ENCODE measurements at places on chromosomes 13 and 19. TPM values are rescaled to one million over a fixed set of nuclear protein-coding genes. Genes with fewer than 3 reads are reported as not detected.
A peak's percentile ranks its signal among the peaks of the same experiment; 100 is the strongest.

GRCh38 chr19:56838024-56838908 is 2.3 kb downstream of the PEG3 start:
- DNase-seq: peak; percentile 24

GRCh38 chr19:7830272-7830771 is 304 bp downstream of the EVI5L start:
- no peak for DNase-seq

GRCh38 chr13:32316501-32316900 is 1.2 kb downstream of the BRCA2 start:
- no peak for DNase-seq

GRCh38 chr13:41471785-41472184 is 14.4 kb downstream of the RGCC start:
- DNase-seq: no peak

DNA sequence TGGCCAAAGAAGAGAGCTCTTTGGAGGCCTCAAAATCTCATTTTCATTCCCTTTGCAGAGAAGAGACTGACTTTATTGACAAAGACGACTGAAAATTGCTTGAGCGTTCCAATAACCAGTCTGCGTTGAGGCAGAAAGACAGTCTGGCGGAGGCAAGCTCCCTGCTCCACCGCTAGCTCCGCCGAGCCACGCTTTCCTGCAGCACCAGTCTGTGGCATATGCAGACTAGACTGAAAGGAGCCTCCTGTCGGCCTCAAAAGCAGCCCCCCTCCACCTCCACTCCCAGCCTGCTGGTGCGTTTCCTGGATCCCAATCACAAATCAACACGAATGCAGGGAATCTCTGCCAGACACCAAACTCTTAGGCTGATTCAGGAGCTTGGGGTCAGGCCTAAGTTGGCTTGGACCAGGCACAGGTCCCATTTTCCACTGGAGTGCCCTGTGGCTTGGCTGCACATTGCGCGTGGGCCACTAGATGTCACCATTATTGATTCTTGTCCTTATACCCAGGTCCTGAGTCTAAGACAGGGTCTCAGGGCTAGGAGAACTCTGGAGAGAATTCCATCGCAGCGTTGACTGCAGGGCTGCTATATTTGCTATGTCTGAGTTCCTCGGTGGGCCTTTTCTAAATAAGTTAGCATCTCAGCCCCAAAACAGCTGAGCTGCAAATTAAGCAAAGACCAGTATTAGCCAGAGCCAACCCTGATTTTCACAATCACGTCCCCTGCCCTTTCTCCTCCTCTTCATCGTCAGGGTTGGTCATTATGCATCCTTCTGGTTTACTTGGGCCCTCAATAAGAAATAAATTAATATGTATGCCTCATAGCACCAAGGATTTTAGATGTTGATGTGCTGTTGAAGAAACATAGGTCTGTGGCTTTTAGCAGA is 5.2 kb upstream of the ZNF507 start:
- DNase-seq: peak; percentile 37

DNA sequence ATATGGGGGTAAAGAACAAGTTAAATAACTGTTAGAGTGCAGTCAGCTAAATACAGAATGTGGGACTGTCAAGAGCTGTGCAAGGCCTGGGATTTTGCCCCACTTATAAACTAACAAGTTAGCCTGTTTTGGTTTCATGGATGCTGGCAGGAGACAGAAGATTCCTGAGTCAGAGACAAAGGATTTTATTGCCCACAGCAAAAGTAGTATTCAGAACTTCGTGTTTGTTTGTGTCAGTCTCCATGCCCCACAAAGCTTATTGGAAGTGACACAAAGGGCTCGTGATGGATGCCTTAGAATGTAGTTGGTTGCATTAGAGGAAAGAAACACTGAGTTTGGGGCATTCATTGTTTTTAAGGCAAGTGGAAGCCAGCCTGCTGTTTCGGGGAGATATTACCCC is 22.2 kb upstream of the SPRYD7 start:
- DNase-seq: no peak

DNA sequence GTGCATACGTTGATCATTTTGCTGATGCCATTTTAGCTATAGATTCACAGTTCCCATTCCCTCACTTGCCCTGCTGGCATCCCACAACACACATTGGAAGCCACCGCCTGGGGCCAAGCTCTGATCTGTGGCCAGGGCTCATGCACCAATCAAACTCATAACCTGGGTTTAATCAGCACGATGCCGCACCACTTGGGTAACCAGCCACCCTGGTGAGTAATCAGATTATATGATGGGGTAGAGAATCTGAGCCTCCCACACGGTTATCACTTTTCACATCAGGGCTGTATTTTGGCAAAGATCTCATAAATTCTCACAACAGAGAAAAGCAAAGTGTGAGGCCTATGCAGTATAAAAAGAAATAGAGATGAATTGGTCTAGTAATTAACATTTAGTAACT is 66.0 kb upstream of the TNFRSF19 start:
- no peak for DNase-seq

GRCh38 chr19:34336781-34337271 is 28.2 kb upstream of the GPI start:
- no peak for DNase-seq

- no peak for DNase-seq
These were observed 155.0 kb upstream of the SOX1 start for GRCh38 chr13:111911754-111912452.

DNA sequence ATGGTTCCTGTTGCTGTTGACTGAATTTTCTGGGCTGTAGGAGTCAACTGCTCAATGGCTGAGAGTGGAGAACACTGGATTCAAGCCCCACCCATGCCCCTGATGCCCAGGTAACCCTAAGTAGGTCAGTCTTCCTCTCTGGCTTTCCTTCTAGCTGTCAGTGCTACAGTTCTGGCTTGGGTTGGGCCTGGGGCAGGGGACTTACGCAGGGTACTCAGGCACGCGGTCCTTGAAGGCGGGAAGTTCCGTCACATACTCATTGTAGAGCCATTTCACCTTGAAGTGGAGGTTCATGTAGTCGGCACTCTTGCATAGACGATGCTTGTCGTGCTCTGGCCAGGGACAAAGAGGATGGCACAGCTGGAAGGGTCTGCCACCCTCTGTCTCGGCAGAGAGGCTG is 55.6 kb downstream of the UNC13A start:
- DNase-seq: no peak

- no peak for DNase-seq
These were observed 403.8 kb upstream of the PRR20A start for GRCh38 chr13:56736966-56737365.

- DNase-seq: no peak
These were observed 37.9 kb upstream of the SEMA6B start for GRCh38 chr19:4597278-4597974.

The CEACAM20 gene
- total RNA-seq: not detected

The SIGLECL1 gene
- total RNA-seq: not detected

The ZNF793 gene
- total RNA-seq: 3.9 TPM

The CYP2A6 gene
- total RNA-seq: 0.27 TPM

The C3 gene
- 0.64 TPM for total RNA-seq

The SPTBN4 gene
- total RNA-seq: 1.1 TPM

The CNN1 gene
- not detected for total RNA-seq

The ANO8 gene
- total RNA-seq: 2.7 TPM

The LILRB3 gene
- not detected for total RNA-seq

The MYADM gene
- total RNA-seq: 30.9 TPM

All from activated naive CD8-positive, alpha-beta T cell treated with anti-CD3 and anti-CD28 coated beads for 36 hours (primary cell).